Activated T-helper 2 cell treated with anti-CD3 and anti-CD28 coated beads, Interferon-gamma antibody, Interleukin-2, Interleukin-4, amounts not matched to agents 10 μg/mL and 5 μg/mL and 100 μg/mL, durations not matched to agents 14 hours and 24 hours and 36 hours (primary cell): ENCODE measurements at places on chromosomes 5 and 9.

GRCh38 chr9:135896626-135897025, 10.7 kb downstream of the CAMSAP1 start:
- no peak for DNase-seq

- no peak for DNase-seq
These were observed 1662.4 kb upstream of the ACO1 start for GRCh38 chr9:30722065-30722464.

- no peak for DNase-seq
These were observed 284.2 kb upstream of the NMUR2 start for GRCh38 chr5:152689250-152689711.

DNA sequence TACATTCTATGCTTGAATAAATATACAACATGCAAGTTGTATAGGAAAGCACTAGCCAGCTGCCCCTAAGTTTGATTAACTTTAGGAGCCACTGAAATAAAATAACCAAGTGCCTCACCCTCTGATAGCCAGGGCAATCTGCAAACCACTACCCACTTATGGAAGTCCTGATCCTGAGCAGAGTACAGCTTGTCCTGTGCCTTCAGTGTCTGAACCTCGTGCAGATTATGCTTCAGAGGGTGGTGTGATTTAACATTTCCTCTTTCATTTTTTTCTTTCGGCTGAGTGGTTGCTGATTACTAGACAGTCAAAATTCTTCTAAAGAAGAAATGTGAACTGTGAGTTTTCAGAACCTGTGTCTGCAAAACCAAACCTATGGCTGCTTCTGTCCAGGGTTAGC, 327.7 kb downstream of the PIK3R1 start:
- DNase-seq = no peak

DNA sequence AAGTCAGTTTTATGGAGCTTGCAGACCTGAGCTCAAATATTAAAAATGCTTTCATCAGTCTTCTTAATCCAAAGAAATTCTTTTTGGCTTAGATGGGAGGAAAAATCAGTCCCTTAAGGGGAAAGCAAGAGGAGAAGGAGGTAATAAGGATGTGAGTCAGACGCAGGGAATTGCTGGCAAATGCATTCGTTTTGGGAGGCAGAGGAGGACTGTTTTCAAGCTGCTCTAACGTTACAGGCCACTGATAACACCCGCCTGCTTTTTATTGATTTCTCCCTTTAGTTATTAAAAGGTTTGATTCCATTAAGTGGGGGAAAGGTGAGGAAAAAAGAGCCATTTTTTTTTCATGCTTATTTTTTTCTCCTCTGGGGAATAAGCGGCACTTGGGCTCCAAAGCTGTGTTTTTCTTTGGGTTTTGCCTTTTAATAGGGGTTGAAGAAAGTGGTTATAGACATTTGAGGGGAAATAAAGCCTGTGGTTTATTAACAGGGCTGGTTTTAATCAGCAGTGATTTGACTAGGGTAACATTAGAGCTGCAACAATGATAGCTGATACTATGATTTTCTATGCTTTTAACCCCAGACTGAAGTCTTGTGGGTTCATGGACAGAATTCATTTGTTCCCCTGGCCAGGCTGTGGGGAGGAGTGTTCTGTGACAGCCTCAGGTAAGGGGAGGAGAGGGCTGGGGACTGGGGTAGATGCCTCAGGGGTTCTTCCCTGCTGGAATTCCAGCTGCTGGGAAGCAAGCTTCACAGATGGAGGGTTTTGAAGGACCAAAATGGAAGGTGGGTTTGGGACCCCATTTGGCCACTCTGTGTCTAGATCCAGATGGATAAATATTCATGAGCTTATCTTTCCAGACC, 225.2 kb downstream of the GAS1 start:
- no peak for DNase-seq

- DNase-seq = no peak
These were observed 296.1 kb downstream of the KDM4C start for GRCh38 chr9:7053903-7054302.

DNA sequence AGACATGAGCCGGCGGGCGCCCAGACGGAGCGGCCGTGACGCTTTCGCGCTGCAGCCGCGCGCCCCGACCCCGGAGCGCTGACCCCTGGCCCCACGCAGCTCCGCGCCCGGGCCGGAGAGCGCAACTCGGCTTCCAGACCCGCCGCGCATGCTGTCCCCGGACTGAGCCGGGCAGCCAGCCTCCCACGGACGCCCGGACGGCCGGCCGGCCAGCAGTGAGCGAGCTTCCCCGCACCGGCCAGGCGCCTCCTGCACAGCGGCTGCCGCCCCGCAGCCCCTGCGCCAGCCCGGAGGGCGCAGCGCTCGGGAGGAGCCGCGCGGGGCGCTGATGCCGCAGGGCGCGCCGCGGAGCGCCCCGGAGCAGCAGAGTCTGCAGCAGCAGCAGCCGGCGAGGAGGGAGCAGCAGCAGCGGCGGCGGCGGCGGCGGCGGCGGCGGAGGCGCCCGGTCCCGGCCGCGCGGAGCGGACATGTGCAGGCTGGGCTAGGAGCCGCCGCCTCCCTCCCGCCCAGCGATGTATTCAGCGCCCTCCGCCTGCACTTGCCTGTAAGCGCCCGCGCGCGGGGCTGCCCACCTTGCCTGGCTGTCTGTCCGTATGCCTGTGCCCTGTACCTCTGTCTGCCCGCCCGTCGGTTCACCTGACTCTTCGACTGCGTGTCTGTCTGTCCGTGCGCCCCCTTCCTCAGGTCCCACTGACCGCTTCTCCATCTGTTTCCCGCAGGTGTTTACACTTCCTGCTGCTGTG, 412 bp downstream of the FGF18 start:
- peak; percentile 18 for DNase-seq

- DNase-seq = no peak
These were observed 67.7 kb downstream of the ELOVL7 start for GRCh38 chr5:60776343-60776742.

DNA sequence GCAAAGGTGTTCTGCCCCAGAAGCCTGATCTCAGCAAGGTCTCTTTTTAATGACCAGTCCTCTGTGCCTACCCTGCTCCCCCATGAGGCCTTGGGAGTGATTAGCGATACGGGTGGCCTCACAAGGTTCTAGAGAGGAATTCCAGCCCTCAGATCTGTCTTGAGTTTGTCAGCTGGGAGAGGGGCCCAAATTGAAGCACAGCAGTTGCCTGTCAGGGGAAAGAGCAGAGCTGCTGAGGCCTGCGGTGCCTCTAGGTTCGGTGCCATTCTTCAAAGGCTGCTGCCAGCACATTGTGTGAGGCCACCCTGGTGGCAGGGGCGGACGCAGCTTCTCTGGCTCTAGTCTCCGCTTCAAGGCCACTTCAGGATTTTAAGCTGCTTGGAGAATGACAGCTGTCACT, 85.7 kb upstream of the GRIA1 start:
- no peak for DNase-seq

GRCh38 chr5:153629027-153629895, 138.8 kb downstream of the GRIA1 start:
- no peak for DNase-seq

DNA sequence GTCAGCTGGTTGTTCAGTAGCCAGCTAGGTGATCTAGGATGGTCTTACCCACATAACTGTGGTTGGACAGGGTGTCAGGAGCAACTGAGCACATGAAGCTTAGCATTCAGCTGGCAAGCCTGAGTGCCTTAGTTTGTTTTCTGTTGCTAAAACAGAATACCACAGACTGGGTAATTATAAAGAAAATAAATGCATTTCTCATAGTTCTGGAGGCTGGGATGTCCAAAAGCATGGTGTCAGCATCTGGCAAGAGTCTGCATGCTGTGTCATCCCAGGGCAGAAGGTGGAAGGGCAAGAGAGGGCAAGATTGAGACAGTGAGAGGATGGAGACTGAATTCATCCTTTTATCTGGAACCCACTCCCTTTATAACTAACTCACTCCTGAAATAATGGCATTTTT, 921.5 kb downstream of the TLE4 start:
- no peak for DNase-seq

DNA sequence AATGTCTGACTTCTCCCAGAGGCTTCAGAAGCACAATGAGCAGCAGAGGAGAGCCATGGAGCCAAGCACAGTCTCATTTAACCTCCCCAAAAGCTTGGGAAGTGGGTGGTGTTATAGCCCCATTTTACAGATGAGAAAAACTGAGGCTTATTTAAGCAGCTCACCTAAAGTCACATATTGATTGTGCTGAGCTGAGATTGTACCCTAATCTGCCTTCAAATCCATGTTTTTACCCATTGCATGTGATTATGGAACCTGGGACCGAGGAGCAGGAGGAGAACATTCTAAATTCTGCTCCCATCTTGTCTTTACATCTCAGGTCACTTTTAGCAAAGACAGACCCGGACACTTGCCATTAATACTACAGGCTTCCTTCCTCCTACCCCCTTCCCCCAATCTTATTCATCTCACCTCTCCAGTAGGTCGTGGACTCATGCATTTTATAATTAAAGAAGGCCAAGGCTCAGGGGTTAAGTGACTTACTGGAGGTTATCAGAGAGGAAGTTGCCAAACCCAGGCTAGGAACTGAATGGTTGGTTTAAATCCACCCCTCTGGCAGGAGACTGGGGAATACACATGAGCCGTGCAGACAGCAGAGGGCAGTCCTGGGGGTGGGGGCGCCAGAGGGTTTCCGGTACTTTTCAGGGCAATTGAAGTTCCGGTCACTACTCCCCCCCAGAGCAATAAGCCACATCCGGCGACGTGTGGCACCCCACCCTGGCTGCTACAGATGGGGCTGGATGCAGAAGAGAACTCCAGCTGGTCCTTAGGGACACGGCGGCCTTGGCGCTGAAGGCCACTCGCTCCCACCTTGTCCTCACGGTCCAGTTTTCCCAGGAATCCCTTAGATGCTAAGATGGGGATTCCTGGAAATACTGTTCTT, 51.0 kb upstream of the IL17B start:
- DNase-seq = no peak

DNA sequence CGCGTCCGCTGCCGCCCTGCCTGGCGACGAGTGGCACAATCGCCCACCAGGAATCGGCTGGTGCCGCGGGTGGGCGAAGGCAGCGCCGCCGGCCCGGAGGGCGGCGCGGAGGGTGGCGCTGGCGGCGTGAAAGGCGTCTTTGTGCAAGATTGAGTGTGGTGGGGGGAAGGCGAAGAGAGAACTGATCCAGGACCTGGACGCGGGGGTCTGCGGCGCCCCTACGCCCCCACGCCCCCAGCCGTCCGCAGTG, 4.6 kb upstream of the RGMB start:
- no peak for DNase-seq

DNA sequence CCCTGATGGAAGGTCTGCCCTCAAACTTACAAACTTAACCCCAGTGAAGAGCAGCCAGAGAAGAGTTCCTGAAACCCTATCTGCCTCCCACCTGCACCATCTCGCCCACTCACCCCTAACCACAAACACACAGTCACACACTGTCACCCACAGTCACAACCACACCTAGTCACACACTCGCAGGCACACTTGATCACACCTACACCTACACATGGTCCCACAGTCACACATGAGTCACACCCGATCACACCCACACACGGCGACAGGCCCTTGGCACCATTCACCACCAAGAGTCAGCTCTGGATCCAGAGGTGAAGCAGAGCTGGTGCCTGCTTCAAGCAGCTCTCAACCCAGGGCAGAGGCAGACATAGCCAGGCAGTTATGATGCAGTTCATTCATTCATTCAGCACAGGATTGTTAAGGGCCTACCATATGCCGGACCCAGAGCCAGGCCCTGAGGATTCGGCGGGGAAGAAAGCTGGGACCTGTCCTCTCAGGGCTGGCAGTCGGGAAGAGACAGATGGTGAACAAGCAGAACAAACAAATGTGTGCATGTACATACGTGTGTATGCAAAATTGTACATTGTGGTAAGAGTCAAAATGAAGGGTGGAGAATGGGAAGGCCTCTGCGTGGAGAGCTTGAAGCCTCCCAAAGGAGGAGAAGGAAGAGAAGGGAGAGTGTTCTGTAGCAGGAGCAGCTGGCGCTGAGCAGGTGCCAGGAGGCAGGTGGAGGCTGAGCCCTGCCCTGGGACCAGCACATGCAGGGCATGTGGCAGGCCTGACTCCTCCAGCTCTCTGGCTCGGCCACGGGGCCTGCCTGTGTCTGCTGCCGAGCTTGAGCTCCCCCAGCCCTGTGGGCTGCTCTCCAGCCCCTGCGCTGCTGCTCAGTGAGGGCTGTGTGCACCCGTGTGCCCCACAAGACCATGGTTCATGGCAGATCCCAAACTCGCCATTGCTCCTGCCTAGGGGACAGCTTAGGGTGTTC, 6.4 kb downstream of the TSPAN17 start:
- DNase-seq = no peak

DNA sequence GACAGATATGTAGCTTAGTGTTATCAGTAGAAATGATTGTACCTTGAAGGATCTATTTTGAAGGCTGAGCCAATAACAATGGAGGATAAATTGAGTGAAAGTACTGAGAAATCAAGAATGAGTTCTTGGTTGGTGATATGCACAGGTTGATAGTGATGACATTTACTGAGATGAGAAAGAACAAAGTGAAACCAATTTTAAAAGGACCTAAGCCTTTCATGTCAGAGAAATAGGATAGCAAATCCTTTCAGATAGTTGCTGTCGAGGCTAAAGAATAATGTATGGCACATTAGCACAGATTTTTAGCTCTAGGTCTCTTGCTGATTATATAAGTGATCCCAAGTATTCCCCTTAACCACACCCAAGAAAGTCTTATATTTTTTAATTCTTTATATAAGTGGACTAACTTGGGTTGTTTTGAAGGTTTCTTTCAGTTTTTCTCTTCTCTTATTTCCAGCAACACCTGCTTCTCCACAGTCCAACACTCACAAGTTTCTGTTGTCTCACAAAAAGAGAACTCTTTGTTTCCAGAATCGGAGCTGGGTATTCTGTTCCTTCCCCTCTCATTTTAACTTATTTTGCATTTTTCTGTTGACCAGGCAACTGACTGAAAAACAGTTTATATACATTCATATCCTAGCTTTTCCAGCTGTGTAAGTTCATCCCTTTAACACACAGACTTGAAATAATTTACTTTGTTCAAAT, 286.9 kb upstream of the ATP10B start:
- DNase-seq = no peak

GRCh38 chr9:133935328-133936005, 56.7 kb downstream of the VAV2 start:
- no peak for DNase-seq

DNA sequence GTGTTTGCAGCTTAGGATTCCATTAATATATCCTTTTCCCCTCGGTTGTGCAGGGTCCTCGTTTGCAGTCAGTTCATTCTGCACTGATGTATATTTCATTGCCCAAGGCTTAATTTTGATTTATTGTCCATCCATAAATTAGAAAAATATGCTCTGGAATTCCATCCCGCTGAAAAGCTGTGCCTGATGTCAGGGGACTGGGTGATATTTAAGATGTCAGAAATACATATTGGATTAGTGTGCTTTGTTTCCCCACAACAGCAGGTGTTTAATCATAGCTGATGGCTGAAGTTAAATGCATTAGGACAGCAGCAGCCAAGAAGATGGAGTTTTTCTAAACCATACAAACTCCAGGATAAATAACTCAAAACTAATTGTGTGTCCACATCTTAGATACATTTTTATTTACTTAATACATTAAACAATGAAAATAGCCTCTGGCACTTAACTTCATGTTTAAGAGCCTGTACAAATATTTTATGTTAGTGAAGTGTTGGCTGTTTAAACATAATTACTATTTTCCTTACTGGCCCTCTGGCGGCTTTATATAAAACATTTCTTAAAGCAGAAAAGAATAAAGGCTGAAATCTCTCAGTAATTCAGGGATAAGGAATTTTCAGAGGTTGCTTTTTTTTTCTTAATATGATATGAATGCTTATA, 170.4 kb upstream of the TBCA start:
- no peak for DNase-seq

GRCh38 chr9:120038342-120038741, 541.6 kb downstream of the CDK5RAP2 start:
- DNase-seq = no peak

GRCh38 chr5:152092580-152092979, 167.9 kb upstream of the GLRA1 start:
- no peak for DNase-seq

- DNase-seq = no peak
These were observed 20.7 kb downstream of the ITGA1 start for GRCh38 chr5:52808316-52808901.
